ENCODE measurements at places on chromosomes 5 and 9.
A peak's percentile ranks its signal among the peaks of the same experiment; 100 is the strongest.

DNA sequence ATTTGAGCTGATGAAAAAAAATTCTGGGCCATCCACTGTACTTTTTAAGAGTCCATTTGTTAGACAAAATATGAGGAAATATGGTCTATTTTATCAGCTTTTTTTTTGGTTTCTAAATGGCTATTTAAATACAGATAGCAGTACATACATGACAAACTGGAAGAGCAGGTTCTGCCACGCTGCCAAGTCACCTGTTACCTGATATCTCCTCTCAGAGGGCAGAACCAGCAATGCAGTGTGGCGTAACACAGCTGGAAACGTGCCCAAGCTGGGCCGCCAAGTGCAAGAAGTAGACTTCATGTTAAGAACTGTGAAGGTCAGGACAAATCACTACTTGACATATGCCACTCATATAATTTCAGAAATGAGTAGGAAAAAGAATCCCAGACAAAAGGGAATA lies 8.1 kb downstream of the MCIDAS start:
- DNase-seq: peak; percentile 53

DNA sequence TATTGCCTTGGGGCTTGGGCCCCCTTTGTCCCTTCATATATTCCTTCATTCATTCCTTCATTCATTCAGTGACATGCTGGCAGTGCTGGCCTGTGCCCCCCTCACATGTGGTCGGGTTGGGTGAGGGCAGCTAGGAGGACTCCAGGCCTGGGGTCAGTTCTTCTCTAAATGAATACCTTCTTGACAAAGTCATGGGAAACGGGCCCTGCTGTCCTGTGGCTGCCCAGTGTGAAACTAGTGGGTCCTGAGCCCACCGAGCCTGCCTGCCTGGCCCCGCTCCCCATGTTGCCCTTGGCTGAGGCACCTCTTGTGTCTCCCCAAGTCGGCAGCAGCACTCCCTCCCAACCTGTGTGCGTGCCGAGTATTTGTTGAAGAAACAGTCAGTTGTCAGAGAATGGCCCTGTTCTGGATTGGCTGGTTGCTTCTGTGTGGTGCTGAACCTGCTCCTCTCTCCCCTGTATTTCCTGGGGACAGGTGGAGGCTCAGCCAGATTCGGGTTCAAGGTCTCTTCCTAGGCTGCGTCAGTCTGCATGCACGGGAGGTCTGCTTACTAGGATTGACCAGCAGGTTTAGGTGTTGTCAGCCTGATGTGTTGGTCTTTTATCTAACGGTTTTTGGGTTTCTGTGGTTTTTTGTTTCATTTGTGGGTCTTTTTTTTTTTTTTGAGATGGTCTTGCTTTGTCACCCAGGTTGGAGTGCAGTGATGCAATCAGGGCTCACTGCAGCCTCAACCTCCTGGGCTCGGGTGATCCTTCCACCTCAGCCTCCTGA lies 3.0 kb upstream of the CEL start:
- no peak for DNase-seq

GRCh38 chr5:73232266-73233041 lies 59.5 kb downstream of the TMEM174 start:
- no peak for DNase-seq

DNA sequence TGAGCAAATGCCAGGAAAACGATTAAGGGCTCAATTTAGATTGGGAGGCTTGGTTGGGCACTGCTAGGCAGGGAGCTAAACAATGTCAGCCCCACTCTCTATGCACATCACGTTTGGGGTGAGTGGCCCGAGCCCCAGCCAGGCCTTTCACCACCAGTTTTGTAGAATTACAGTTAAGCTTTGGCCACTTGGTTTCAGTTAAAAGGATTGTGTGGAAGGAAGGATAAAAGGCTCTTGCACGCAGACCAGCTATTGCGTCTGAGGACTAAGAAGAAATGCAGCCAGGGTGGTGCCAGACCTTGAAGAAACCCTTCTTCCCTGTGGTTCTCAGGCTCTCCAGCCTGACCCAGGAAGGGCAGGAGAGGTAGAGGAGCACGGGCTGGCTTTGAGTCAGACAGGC lies 125.3 kb upstream of the SLC44A1 start:
- DNase-seq: no peak

DNA sequence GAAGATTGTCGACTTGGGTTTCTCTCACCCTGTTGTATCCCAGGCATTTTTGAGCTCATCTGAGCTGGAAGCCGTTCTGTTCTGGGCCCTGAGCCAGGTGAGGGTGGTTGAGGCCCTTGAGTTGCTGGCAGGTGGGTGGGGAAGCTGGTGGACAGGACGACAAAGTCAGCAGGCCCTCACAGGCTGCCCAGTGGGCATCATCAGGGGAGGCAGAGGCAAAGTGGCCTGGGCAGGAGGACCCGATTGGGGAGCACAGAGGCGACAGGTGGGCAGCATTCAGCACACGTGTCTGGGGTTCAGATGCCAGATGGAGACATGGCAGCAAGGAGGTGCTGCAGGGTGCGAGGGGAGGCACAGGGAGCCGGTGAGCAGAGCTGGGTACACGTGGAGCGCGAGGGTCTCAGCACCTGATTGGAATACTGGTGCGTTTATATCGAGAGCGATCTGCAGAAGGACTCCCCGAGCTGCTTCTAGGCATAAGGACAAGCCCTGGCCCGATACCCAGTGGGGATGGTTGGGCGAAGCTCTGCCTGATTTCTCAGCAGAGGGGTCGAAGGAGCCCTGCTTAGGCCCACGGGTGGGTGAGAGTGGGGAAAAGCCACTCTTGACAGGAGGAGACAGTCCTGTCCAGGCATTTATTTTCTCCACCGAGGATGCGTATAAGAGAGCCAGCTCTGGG lies 49.0 kb upstream of the SUSD3 start:
- no peak for DNase-seq

- no peak for DNase-seq
Observed at GRCh38 chr5:145847499-145848497, 12.7 kb upstream of the PRELID2 start.

DNA sequence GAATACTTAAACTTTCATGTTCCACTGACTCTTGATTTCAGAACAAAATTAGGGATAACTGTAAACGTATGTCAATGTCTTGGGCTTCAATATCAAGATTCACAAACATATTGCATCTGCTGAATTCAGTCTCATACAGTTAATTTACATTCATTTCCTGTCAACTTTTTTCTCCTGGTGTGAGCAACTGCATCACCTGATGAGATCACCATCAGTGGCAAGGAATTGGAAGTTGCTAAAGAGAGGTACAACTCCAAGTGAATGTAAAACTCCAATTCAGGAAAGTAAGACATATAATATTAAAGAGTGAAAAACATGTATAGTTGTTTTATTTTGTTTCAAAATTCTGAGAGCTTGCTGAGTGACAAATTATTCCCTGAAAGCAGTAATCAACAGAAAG lies 1336.2 kb upstream of the C9orf72 start:
- DNase-seq: no peak

DNA sequence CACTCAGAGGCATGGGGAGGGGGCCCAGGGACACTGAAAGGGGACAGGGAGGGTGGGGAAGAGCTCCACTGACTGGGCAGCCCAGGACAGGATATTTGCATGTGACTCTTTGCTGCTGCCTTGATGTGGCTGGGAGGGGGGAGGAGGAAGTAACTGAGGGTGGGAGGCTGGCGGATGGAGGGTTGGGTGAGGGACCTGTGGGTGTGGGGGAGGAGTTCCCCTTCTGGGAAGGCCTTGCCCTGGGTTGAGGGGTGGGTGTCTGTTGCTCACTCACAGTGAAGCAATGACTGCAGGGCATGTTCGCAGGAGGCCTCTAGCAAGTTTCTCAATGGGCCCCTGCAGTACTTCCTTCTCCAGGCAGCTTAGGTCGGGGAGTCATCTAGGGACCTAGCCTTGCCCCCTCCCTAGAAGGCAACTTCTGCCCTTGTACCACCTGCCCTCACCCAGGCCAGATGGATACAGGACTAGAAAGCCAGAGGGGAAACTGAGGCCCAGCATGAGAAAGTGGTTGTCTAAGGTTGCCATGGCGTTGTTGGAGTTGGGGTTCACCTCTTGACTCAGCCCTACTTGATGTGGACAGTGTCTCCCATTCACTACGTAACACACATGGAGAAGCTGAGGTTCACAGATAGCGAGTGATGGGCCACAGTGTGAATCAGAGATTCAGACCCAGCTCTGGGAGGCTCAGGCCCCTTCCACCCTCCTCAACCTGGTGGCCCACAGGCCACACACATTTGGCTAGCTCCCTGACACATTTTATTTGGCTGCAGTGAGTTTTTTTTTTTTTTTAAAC lies 3.0 kb downstream of the GRK6 start:
- no peak for DNase-seq

DNA sequence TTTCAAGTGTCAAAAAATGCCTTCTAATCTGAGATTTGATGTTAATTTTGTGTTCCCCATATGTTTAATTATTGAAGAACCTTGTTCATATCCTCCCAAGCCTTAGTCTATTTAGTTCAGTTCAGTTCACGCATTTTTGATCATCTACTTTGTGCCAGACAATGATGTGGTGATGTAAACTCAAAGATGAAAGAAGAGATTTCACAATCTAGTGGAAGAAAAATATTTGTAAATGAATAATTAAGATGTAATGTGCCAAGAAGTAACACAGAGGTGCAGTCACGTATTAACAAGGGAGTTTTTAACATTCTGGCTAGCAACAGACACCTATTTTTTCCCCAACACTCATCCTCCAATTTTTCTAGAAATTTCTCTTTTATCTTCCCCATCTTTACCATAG lies 22.1 kb upstream of the KIF2A start:
- DNase-seq: no peak

DNA sequence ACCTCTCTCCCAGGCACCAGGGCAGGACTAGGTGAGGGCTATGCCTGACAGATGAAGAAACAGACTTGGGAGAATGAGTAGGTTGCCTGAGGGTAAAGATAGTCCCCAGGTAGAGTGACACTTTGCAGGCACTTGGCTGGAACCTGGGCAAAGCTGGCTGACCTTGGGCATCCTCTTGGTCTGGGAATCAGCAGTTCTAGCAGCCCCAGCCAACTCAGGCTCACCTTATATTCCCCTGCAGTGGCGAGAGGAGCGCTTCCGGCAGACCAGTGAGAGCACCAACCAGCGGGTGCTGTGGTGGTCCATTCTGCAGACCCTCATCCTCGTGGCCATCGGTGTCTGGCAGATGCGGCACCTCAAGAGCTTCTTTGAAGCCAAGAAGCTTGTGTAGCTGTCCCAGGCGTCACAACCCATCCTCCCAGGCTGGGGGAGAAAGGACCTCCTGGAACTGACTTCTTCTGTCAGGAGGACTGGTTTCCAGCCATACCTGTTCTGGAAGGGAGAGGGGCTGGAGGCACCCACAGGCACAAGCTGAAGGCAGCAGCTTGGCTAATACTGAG lies 3.1 kb downstream of the TMED9 start:
- no peak for DNase-seq

- DNase-seq: no peak
Observed at GRCh38 chr9:122318284-122318683, 52.5 kb upstream of the PTGS1 start.

DNA sequence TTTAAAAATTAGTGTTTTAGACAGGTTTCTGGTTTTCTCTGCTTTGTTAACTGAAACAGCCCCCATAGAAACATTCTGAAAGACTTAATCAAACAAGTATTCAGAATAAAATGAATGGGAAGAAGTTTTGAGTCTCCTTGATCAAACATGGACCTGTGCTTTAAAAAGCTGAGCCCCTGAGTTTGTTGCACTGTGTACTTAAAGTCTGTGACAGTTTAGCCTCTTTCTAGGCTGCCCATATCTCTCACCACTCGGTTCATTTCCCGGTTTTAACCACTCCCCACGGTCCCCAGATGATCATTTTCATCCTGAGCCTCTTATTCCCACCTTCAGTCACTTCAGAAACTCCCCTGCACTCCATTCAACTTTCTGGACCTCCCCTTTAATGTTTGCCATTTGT lies 215.9 kb upstream of the DMRT1 start:
- no peak for DNase-seq

DNA sequence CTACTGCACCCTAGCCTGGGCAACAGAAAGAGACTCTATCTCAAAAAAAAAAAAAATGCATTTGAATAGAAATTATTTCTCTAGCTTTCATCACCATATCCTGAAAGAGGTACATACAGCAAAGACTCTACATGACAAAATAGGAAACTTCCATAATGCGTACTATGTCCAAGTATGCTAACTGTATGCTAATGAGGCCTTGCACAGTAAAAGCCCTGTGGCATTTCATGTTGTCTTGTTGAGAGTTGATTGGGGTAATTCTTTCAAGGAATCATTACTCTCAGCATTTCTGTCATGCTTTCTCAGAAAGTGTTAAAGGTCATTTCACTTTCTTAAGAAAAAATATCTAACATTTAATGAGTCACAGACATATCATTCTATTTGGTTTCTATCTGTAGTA lies 393.4 kb downstream of the CTNND2 start:
- no peak for DNase-seq

DNA sequence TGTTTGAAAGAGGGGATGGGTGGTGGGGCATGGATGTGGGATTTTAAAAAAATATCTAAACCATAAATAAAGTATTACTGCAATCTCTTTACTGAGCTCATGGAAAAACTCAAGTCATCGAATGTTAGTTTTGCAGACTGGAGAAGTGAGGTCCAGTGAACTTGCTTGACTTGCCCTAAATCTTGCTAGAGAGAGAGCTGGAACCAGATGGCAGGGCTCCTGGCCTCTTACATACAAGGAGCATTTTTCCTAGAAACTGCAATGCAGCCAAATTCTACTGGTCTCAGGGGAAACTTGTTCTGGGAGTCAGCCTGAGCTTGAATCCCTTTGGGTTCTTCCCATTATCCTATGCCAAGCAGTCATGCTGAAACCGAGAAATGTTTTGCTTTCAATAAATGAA lies 2.9 kb upstream of the TGFBI start:
- DNase-seq: no peak

DNA sequence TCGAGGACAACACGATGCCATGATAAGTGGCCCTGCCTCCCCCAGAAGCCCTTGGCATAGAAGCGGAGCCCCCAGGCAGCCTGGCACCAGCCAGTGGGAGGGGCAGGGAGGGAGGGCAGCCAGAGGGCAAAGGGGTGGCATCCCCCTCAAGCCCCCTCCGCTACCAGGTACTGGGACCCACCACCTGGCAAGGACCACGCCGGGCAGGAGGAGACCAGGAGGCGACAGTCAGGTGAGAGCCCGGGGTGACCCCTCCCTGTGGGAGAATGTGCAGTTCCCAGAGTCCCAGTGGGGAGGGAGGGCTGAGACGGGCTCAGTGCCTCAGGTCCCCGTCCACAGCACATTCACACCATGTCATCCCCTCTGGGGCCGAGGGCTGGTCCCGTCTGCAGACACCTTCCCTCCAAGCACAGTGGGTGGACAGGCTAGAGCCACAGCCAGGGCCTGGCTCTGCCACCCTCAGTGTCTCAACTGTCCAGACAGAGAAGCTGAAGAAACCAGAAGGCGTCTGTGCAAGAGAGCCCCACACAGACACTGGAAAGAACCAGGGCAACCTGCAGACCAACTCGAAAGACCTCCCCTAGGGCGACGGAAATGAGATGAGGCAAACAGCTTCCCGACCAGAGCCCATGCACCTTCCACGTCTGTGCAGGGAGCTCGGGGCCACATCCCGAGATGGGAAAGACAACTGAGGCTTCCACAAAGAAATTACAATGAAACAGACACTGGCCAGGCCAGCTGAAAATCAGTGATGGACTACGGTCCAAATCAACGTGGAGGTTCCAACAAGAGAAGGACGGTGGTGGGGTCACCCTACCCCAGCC lies 11.1 kb downstream of the BRD3 start:
- DNase-seq: no peak
